Heart left ventricle (tissue), 16 donors: ENCODE measurements at places on chromosomes 6 and 20. TPM values are rescaled to one million over a fixed set of nuclear protein-coding genes. Genes with fewer than 3 reads are reported as not detected.

Gene REM1
- total RNA-seq = 1.4 TPM

DNA sequence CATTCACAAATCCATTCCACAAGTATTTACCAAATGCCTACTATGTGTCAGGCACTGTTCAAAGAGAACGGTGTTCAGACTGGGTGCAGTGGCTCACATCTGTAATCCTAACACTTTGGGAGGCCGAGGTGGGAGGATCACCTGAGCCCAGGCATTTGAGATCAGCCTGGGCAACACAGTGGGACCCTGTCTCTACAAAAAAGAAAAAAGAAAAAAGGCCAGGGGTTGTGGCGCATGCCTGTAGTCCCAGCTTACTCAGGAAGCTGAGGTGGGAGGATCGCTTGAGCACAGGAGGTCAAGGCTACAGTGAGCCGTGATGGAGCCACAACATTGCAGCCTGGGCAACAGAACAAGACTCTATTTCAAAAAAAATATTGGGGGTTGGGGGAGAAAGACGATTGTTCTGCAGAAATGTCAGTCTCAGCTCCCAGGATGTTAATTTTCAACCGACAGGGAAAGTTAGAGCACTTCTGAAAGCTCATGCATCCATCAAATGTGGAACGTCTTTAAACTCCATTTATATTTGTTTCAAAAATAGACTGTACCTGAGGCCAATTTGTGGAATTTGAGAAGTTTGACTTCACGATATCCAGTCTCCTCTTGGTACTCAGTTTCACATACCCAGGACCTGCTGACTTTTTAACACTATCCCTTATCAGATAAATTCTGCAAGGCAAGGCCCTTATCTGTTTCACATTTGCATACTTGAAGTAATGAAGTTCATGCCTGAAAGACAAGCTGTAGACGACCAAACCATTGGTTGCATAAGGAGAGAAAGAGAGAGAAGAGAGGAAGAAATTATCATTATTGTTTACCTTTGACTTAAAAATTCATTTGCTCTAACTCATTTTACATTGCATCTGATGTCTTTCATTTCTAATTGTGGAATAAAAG is 14.8 kb upstream of the BTN3A2 start:
- no peak overlapping the region for H3K4me3 ChIP-seq
- H3K27me3 ChIP-seq = no peaks in the 10 kb centered on the region
- H3K36me3 ChIP-seq = no peaks in the 10 kb centered on the region
- DNase-seq = no peak
- H3K4me1 ChIP-seq = no peaks in the 10 kb centered on the region

Gene CRISP2
- not detected for total RNA-seq

Gene FNDC1
- 0.51 TPM for total RNA-seq
